Type B pancreatic cell (in vitro differentiated cells): ENCODE measurements at places on chromosomes 4 and X. TPM values are rescaled to one million over a fixed set of nuclear protein-coding genes. Genes with fewer than 3 reads are reported as not detected.

DNA sequence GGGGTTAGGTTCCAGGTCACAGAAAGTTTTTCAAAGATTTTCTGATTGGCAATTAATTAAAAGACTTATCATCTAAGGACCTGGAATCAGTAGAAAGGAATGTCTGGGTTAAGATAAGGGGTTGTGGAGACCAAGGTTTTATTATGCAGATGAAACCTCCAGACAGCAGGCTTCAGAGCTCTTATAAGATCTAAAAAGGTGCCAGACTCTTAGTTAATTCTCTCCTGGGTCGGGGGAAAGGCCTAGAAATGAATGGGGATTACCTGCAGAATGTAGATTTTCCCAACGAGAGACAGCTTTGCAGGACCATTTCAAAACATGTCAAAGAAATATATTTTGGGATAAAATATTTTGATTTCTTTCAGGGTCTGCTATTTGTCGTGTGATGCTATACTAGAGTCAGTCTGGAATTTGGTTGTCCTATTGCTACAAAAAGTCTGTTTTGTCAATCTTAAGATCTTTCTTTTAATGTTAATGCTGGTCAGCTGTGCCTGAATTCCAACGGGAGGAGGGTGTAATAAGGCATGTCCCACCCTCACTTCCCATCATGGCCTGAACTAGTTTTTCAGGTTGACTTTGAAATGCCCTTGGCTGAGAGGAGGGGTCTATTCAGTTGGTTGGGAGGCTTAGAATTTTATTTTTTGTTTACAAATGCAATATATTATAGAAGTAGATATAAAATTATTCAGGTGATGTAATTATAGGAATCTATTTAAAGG, 15.8 kb downstream of the EGF start:
- no peak for DNase-seq

DNA sequence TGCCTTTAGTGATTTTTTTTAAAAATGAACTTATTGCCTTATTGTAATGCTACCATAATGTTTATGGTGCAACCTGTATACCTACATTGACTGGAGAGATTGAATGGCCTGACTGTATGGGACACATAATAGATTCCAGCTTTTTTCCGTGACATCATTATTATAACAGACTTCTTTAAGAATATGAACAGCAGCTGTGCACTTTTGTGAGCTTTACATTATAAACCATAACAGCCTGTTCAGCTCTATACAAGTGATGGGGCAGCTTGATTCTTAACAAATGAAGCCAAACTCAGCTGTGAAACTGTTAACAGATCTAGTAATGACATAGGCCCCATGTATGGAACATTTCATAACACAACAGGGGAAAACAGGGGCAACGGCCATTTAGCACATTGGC, 187.0 kb downstream of the BMPR1B start:
- DNase-seq, result no peak

The MSL3 gene
- 24.5 and 34.0 TPM in 2 replicates for total RNA-seq

DNA sequence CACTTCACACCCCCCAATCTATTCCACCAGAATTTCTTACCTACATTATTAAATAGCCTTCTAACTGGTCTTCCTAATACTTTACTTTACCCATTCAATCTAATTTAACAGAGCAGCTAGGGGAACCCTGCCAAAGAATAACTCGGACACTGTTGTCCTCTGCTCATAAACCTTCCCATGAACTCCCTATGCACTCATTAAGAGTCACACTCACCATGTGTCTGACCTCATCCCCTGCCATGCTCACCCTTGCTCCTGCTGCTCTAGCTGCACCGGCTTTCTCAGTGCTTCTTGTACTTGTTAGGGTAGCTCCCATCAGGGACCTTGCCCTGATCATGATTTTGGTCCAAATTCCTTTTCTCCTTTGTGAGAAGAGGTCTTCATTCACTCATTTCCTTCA, 54.6 kb upstream of the GUCY1A1 start:
- no peak for DNase-seq
